ENCODE measurements at places on chromosomes 4 and X. TPM values are rescaled to one million over a fixed set of nuclear protein-coding genes. Genes with fewer than 3 reads are reported as not detected.

- DNase-seq: no peak
Measured at GRCh38 chr4:138311771-138312535, 69.8 kb upstream of the SLC7A11 start.

DNA sequence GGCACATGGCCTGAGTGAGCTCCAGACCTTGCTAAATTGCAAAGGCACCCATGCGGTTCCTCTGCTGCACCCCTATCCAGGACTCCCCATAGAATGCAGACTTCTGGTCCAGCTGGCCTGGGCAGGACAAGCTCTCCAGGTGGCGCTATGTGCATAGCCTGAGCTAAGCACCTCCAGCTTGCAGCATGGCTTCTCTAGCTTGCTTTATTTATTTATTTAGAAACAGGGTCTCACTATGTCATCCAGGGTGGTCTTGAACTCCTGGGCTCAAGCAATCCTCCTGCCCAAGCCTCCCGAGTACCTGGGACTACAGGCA, 5.5 kb upstream of the WFS1 start:
- DNase-seq: no peak

GRCh38 chr4:61220556-61220955, 20.4 kb downstream of the ADGRL3 start:
- DNase-seq: no peak

DNA sequence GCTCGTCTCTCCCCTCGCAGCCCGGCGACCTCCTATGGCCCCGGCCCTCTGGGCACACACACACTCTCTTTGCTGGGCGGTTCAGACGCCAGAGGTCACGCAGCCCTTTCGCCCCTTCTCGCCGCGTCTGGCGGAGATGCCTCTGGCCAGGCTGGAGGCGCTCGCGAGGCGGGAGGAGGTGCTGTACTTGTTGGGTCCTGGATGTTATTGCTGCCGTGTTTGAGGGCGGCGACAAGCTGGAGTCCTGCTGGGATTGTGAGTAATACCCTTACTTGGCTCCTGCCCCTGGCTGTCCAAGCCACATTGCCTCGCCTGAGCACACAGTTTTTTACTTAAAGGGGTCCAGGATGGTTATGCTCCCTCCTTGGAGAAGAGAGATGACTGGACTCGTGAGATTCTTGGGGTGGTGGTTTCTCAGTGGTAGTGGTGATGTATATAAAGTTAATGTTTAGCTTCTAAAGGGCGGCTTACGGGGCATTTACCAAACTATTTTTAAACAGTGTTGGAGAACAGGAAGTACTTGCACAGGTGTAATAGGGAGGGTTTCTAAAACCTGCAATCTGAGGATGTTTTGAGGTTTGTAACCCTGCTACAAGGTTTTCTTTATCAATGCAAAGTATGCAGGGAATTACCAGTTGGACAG, 572 bp downstream of the USP53 start:
- peak; percentile 96 for DNase-seq

- DNase-seq: no peak
Measured at GRCh38 chr4:14646831-14647230, 355.4 kb upstream of the CPEB2 start.

DNA sequence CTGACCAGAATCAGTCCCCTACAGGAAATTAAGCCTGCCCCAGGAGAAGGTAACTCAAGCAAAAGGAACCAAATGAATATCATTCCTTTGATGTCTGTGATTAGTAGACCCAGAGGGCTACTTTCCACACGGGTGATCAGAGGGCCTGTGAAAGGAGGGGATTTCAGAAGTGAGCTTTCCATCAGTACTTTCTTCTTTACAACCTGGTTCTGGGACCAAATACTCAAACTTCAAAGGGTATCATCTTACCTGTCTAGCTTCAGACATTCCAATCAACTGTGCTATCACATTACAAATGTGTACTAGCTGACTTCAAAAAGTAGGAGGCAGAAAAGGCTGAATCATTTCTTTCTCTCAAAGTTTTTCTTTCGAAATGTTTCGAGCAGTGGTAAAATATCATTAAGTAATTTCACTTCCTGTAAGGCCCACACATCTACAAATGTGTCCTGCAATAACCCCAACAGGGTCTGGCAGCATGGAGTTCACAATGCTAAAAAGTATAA, 23.9 kb downstream of the ACSL4 start:
- no peak for DNase-seq

- DNase-seq: no peak
Measured at GRCh38 chr4:109303140-109303496, 660 bp upstream of the COL25A1 start.

GRCh38 chr4:96753216-96753615, 913.3 kb downstream of the PDHA2 start:
- DNase-seq: no peak

GRCh38 chr4:56909086-56909894, 1.6 kb downstream of the REST start:
- DNase-seq: no peak

DNA sequence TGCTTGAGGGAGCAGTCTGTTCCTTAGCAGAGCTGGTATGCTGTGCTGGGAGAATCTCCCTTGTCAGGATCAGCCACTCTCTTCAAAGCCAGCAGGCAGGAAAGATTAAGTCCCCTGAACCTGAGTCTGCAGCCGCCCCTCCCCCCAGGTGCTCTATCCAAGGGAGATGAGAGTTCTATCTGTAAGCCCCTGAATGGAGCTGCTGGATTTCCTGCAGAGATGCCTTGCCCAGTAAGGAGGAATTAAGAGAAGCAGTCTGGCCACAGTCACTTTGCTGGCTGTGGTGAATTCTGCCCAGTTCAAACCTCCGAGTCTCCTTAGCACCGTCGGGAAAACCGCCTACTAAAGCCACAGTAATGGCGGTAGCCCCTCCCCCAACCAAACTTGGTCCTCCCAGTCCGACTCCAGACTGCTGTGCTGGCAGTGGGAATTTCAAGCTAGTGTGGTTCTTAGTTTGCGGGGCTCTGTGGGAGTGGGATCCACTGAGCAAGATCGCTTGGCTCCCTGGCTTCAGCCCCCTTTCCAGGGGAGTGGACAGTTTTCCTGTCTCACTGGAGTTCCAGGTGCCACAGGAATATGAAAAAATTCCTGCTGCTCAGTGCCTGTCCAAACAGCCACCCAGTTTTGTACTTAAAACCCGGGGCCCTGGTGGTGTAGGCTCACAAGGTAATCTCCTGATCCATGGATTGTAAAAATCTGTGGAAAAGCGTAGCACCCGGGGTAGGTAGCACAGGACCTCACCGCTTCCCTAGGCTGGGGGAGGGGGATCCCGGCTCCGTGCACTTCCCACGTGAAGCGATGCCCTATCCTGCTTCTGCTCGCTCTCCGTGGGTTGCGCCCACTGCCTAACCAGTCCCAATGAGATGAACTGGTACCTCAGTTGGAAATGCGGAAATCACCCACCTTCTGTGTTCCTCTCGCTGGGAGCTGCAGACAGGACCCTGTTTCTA, 38.0 kb downstream of the RAB28 start:
- DNase-seq: no peak

GRCh38 chr4:103424853-103425252, 226.7 kb upstream of the CENPE start:
- no peak for DNase-seq

GRCh38 chrX:148541584-148541940, 41.1 kb downstream of the AFF2 start:
- no peak for DNase-seq

DNA sequence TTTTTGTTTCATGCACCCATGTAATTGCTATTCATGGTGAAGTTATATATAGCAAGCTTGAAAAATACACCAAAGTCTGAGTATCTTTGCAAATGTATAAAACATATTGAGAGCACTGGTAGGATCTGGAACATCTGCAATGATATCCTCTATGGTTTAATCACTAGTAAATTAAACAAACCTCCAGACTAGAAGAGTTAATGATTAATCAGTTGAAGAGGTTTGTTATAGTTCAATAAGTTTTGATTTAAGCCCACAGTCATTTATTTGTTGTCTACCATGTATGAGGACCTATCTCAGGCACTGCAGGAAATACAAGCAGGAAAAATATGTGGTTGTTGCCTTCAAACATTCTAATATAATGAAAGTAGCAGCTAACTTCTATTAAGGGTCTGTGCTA, 16.5 kb downstream of the CYBB start:
- DNase-seq: no peak

GRCh38 chr4:88382621-88383020, 4.0 kb downstream of the HERC6 start:
- no peak for DNase-seq

GRCh38 chrX:135328421-135329005, 19.2 kb downstream of the ETDC start:
- DNase-seq: no peak

GRCh38 chrX:54089191-54089590, 44.9 kb upstream of the PHF8 start:
- no peak for DNase-seq

DNA sequence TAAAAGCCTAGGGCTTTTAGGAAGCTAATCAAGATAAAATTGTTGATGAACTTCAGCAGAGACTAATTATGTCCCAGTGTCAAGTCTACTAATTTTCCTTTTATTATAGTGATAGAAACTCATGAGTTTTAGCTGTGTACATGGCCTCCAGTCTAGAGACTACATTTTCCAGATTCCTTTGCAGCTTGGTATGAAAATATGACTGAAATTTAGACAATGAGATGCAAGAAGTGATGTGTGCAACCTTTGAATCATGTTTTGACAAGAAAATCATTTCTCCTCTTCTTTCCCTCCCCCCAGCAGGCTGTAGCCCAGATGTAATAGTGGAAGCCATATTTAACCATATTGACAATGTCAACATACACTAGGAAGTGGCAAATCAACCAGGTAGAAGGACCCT, 30.3 kb upstream of the IL13RA2 start:
- DNase-seq: no peak

- DNase-seq: no peak
Measured at GRCh38 chr4:120616-121015, 3.7 kb upstream of the ZNF718 start.

DNA sequence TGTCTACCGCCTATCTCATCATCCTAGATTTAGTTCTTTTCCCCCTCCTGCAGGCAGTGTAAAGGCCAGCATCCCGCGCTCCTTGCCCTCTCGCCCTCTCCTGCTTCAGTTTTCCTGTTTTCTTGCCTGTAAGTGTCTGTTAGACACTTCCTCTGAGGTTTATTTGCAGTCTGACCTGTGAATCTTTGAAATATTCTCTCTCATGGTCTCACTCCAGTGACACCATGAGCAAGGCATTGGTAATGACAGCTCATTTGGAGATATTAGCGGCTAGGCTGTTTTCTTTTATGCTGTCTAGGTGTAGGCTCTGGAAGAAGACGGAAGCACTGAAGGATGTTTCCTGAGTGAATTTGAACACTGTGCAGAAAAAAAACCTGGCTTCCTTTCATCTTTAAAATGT, 179.6 kb downstream of the KDR start:
- DNase-seq: no peak

- DNase-seq: no peak
Measured at GRCh38 chr4:76952656-76953582, 3.4 kb downstream of the SEPTIN11 start.

GRCh38 chr4:23685471-23685870, 204.4 kb downstream of the PPARGC1A start:
- no peak for DNase-seq

- no peak for DNase-seq
Measured at GRCh38 chrX:145843146-145843904, 25.7 kb downstream of the SLITRK2 start.

- DNase-seq: no peak
Measured at GRCh38 chr4:146059151-146059550, 116.4 kb upstream of the LSM6 start.

- no peak for DNase-seq
Measured at GRCh38 chr4:7506572-7506971, 71.8 kb upstream of the PSAPL1 start.

DNA sequence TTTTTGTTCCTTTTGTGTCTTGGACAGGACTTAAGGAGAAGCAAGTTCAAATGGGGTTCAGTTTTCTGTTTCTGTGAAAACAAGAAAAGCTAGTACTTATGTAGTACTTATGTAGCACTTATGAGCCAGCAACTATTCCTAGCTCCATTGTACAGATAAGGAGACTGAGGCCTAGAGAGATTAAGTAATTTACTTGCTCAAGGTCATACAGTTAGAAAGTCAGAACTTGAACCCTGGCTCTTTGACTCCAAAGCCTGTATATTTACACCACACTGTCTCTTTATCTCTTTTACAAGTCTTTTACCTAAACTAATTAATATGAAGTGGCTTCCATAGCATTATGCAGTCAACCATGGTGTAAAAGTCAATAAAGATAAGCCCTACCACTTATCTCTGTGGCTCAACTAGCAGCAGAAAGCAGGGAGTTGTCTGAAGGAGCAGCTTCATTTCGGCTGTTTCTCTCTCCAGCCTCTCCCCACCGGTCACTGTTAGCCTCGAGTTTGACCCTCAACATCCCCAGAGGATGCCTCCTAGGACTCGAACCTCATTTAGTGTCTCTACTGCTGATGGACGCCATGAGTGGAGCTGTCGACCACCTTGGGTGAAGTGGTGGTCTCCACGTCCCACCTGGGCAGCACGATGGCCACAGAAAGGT, 209.9 kb downstream of the SHROOM3 start:
- DNase-seq: no peak

DNA sequence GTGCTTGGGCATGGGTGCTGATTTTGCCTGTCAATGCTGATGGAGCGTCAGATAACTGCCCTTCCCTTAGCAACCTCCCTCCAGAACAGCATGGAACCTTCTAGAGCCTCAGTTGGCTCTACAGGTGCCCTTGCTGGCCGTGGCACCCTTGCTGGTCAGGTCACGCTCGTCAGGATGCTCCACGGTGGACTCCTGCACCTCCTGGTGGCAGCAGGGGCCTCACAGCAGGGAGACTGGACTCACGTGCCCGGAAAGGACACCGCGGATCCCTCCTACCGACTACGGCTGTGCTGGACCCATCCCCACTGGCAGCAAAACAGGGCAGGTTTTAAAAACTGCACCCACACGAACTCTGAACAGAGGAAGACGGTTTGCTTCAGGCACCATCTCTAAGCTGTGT, 82.1 kb upstream of the AFAP1 start:
- no peak for DNase-seq

DNA sequence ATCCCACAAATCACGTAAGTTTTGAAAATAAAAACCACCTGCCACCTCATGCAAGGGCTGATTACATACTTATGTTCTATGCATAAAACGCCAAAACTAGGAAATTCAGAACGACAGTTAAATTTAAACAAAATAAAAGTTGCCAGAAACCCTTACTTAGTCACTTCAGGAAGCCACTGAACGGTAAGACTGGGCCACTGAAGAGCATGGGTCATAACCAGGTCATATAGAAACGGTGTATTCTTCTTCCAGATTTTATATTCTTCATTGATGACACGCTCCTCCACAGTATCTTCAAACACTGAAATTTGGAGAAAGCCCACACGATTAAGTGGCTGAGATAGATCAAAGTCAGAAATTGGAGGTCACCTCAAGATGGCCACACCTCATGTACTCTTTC, 1.2 kb downstream of the RBBP7 start:
- no peak for DNase-seq

GRCh38 chr4:2835978-2836377, 7.7 kb upstream of the ADD1 start:
- DNase-seq: no peak

BBS12 gene
- 3.0 TPM for total RNA-seq

LRRC66 gene
- total RNA-seq: 0.17 TPM

ASB5 gene
- total RNA-seq: 20.5 TPM

SLC35A2 gene
- total RNA-seq: 13.4 TPM

POU3F4 gene
- total RNA-seq: 0.06 TPM

ADGRG4 gene
- under 0.01 TPM for total RNA-seq

NSUN7 gene
- 0.83 TPM for total RNA-seq

TEX13D gene
- 0.32 TPM for total RNA-seq

CFAP47 gene
- total RNA-seq: under 0.01 TPM

CWH43 gene
- not detected for total RNA-seq

HHIP gene
- 0.13 TPM for total RNA-seq

GPR173 gene
- 0.83 TPM for total RNA-seq

All from esophagus muscularis mucosa (tissue), 4 donors.